ENCODE measurements at places on chromosomes 5 and 9. TPM values are rescaled to one million over a fixed set of nuclear protein-coding genes. Genes with fewer than 3 reads are reported as not detected.

DNA sequence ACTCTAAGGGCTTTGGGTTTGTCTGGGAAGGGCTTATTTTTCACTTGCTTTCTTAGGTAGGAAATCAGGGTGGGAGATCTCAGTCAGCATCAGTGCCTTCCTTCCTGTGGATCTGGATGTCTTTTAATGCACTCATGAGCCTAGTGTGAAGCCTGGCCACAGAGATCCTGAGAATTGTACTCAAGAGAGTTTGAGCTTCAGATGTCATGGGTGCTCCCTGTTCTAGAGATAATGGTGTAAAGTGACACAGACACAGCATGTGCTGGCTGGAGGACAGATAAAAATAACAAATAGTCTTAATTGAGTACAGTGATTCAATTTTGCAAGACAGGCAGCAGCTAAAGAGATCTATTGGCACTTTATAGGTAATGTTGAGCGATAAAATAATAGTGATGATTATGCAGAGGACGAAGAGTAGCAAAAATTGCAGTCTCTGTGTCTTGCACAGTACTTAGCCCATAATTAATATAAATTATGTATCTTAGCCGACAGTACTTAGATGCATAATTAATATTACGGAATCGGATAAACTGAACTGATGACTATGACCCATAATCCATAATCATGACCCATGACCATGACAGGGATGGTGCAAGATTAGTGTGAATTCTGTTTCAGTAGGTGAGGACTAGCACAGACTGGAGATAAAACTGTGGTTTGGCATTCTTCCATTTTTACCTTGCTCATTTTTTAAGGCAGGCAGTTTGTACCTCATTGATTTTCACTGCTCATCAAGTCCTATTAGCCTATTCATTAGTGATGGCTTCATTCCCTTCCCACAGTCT, 408.7 kb upstream of the PIK3R1 start:
- DNase-seq: no peak

DNA sequence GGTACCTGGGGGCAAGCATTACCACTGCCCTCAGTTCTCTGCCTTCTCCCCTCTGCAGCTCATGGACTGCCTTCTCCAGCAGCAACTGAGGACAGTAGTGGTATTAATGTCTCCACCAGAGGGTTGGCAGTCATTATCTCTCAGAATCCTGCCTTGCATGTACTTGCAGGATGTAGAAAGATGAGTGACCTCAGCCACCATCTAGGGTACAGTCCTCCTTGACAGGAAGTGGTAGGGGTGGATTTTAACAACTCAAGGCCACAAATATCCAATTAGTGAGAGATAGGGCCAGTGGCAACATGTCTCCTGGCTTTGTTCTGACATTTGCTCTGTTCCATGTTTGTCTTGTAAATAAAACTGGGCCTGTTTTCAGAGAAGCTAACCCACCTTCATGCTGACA, 47.2 kb downstream of the F2R start:
- no peak for DNase-seq

The GFI1B gene
- polyA plus RNA-seq: 0.90 TPM

The CDH9 gene
- 0.09 TPM for polyA plus RNA-seq

All from muscle of arm (tissue), 14 donors.